Activated gamma-delta T cell (primary cell): ENCODE measurements at places on chromosomes 16 and 17.

GRCh38 chr16:64242492-64242891 lies 879.4 kb downstream of the CDH11 start:
- no peak for DNase-seq

GRCh38 chr17:75848523-75849278 lies 4.5 kb upstream of the UNC13D start:
- DNase-seq = no peak

DNA sequence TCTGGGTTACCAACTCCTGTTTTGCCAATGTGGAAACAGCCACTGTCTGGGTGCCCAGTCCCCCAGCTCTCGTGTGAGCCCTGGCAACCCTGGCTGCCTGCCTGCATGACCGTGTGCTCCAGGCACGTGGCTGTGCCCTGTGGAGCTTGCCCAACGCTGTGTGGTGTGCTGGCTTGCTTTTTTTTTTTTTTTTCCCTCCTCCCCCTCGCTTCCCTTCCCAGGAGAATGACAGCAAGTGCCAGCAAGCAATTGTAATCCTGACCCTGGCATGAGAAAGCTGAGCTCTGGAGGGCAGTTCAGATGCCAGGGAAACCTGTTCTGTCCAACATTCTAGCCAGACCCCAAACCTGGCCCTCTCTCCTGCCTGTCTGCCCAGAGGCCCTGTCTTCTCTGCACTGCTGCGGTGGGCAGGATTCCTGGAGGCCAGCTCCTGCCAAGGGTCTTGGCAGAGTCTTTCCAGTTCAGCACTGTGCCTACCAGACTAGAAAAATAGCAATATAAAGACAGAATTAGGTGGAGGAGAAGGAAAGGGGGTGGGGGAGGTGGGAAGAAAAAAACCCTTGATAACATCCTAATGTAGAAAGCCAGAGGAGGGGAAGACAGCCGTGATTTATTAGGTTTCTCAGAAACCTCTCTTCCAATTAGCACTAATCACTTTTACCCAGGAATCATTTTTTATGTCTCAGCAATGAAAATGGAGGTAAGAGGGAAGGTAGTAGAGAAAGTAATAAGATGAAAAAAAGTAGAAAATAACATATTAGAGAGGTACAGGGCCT lies 9.0 kb downstream of the HLF start:
- no peak for DNase-seq

DNA sequence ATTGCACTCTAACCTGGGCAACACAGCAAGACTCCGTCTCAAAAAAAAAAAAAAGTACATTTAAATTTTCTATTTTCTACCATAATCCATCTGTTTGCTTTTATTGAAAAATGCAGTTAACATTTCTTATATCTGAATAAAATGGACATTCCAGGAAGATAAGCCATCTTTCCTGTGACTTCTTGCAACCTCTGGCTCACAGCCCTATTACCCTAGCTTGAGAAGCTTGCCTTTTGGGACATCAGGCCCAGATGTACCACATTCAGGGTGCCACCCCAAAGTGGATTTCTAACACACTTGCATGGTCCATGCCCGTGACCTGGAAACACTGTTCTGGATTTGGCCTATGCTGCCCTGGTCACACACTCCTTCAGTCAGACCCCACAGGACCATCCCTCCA lies 30.1 kb upstream of the DDX52 start:
- no peak for DNase-seq

GRCh38 chr16:69182730-69183416 lies 4.1 kb upstream of the SNTB2 start:
- DNase-seq = no peak

- DNase-seq = no peak
Observed at GRCh38 chr17:27456681-27457359, 572 bp downstream of the KSR1 start.

DNA sequence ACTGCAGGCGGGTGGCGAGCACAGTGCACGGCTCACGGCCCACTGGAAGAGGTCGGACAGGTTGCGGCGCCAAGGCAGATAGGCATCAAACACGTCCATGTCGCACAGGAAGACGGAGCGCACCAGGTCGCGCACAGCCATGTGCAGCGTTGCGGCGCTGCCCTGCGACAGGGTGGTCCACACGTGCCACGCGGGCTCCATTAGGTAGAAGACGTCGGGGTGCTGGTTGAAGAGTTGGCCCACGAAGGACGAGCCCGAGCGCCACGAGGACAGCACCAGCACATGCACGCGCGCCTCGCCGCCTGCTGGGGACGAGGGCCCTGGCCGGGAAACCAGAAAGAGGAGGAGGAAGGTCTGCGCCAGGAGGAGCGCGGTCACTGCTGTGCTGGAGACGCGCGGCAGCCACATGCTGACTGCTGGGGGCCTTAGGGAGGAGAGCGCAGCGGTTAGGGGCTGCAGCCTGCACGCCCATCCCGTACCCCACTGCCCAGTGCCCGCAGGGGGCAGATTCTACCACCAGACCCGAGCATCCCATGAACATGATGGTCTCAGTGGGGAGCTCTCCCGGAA lies 15.0 kb upstream of the TMEM170A start:
- no peak for DNase-seq

DNA sequence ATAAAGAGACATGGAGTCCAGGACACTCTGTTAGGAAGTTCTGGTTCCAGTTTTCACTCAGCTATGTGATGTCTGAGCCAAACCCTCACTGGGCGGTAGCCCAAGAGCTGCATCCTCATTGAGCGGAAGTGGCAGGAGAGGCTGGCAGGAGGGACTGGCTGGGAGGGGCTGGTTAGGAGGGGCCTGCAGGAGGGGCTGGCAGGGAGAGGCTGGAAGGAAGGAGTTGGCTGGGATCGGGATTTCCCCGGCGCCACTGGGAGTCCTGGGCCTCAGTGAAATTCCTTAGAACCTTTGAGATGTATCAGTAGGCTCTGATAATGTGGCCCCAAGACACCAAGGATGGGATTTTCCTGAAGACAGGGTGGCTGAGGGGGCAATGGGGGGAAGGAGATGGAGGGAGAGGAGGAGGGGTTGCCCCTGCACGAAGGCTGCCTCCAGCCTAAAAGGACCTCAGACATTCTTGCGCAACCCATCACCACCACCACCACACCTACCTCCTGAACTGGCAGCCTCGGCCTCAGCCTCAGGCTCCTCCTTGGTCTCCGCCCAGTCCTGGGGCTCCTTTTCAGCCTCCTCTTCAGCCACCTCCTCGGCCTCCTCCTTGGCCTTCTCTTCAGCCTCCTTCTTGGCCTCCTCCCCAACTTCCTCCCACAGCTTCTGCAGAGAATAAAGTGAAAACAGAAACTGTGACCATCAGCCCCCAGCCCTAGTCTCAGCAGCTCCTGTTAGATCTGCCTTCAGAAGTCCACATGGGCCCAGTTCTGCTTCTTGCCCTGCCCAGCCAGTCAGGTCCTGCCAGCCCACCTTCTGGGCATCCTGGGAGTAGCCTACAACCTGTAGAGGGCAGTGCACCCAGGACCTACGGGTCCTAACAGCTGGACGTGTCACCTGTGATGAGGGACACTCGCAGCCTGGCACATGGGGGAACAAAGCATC lies 31.7 kb downstream of the CNGB1 start:
- no peak for DNase-seq

DNA sequence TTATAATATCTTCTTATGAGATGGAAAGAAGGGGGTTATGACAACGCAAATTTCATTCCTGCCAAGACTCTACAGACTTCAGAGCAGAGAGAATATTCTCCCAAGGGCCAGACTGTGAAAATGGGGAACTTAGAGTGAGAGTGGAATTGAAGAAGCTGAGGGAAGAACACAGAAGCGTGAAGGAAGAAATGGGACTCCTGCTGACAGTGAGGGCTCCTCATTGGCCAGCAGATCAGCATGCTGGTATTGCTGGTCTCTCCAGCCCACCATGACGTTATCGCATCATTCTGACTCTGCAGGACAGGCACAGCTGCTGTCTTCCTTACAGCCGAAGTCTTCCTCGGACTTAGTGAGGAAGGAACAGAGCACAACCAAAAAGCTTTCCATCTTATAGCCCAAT lies 24.3 kb downstream of the CCL4 start:
- no peak for DNase-seq

GRCh38 chr17:75621489-75621888 lies 11.7 kb upstream of the SMIM5 start:
- no peak for DNase-seq

DNA sequence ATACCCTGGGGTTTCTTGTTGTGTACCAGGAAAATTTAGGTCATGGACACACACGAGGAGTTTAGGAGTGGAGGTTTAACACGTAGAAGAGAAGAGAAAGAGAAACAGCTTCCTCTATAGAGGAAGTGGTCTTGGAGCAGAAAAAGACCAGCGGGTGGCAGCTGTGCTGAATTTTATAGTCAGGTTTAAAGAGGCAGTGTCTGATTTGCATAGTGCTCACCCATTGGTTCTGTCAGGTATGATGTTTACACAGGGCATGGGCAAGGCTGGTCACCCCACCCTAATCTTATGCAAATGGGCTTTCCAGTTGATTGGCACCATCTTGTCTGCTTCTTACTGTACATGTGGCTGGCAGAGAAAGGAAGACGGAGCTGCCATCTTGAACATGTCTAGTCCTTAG lies 309.0 kb downstream of the CDH13 start:
- DNase-seq = no peak

DNA sequence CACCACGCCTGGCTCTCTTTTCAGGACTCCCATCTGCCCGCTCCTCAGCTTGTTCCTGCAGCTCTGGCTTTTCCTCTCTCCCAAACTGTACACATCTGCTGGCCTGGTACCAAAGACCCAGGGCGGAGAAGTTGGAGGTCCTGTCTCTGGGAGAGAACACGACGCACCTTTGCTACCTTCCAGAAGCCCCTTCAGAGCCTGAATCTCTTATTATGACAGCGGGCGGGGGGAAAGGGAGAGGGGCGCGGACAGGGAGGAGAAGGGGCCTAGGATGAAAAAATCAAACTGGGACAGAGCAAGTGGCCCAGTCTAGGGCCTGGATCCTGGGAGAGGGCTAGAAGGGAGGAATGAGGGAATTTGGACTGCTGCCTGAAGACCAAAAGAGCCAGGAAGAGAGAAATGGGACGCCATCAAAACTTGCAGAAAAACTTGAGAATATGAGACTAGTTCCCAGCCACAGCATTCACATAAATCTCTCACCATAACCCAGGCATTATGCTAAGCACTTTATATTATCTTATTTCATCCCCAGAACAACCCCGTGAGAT lies 2.5 kb upstream of the PER1 start:
- DNase-seq = no peak

DNA sequence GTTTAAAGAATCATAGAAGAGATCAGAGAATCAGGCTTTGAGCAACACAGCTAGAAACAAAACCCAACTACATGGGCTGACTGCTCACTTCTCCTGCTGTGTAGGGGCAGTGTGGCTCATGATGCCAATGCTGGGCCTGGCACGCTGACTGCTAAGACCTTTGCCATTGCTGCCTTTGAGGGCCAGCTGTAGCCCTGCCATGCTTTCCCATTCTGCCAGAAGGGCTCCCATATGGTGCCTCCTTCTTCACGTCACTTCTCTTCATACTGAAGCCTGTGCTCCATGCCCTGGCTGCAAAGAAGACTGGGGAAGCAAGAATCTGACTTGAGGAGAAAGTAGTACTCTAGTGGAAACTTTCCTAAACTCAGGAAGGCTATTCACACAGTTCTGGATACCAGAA lies 232.9 kb downstream of the UTP18 start:
- no peak for DNase-seq

GRCh38 chr16:724188-725040 lies 1.8 kb downstream of the CCDC78 start:
- DNase-seq = no peak

GRCh38 chr16:66004699-66005098 lies 361.8 kb upstream of the CDH5 start:
- DNase-seq = no peak

DNA sequence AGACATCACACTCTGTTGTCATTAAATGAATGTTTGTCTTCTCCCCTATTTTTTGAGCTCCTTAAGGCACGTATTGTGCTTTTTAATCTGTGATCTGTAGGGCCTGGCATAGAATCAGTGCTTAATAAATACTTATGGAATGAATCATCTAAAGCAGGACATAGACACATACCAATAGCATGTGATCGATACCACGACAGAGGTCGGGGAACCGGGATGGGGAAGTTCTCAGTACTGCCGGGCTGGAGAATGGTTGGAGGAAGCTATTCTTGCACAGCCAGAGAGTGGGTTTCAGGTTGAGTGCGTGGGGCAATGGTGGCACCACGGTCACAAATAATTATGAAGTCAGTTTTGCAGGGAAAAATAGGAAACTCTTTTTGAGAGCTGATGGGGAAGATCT lies 26.8 kb downstream of the NLRP1 start:
- DNase-seq = no peak

- no peak for DNase-seq
Observed at GRCh38 chr17:17900615-17901520, 64.1 kb upstream of the SREBF1 start.

DNA sequence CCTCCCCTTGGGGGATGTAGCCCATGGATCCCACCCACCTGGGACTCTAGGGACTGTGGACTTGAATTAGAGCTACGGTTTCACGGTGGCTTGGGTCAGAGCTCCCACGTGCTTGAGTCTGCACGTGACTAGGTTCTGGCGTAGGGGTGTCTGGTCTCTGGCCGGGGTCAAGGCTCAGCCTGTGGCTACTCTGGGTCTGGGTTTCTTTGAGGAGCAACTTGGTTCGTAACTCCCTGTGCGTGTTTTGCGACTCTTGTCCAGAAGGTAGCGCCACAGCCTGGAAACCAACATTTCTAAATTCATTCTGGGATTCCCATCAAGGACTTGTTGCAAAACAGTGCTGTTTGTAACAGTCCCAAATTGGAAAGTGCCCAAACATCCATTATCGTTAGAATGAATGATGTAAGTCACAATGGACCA lies 470 bp upstream of the GGT6 start:
- DNase-seq = no peak

DNA sequence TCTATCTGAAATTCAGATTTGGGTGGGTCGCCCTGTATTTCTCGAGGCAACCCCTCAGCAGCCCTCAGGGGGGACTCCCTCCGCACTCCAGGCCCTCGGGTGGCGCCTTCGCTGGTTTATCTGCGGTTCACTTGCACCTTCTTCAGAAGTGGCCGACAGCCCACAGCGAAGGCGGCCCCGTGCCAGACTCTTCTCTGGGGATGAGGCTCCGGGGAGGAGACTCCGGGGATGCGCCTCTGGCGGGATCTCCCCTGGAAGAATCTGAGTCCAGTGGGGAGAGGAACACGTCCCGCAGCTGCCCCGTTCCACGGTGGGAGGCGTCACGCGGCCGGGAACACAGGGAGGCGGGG lies 63.9 kb upstream of the DNAJA2 start:
- no peak for DNase-seq

DNA sequence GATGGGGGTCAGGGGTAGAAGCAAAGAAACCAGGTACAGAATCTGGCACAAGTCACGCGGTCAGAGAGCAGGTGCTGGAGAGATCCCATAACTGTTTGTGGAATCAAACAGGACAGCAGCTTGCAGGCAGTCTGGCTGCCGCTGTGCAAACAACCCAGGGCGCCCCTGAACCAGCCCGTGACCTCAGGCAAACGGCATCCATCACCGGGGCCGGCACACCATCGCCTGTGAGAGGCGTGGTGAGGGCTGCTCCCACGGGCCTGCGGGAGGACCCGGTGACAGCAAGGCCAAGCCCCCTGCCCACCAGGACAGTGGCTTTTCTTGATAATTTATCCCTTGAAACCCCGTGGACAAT lies 47.9 kb downstream of the CBFA2T3 start:
- no peak for DNase-seq
